NCI-H510A treated with DMSO at 0.1 percent for 48 hours (cell line): ENCODE measurements at places on chromosomes 1 and 21.
A peak's percentile ranks its signal among the peaks of the same experiment; 100 is the strongest.

GRCh38 chr1:6745073-6745472 is 40.2 kb upstream of the CAMTA1 start:
- no peak for DNase-seq

GRCh38 chr21:27817902-27818623 is 851.2 kb upstream of the ADAMTS5 start:
- no peak for DNase-seq

GRCh38 chr1:64680599-64680998 is 64.3 kb upstream of the RAVER2 start:
- DNase-seq, result no peak

DNA sequence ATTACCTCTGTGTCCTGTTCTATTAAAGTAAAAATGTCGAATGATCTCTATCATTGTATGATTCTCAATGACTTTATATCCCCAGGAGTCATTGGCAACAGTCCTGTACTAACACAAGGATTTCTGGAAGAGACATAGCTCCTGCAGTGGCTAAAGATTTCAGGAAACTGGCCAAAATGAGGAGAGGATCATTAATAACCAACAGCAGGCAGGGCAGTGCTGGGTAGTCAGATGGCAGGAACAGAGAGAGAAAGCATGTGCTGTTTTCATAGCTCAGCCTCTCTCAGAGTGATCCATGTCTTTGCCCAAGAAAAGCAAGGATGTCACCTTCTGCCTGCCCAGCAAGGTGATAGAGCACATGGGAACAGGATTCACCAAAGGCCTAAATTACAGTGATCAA is 604.7 kb upstream of the PLXNA2 start:
- DNase-seq, result no peak

DNA sequence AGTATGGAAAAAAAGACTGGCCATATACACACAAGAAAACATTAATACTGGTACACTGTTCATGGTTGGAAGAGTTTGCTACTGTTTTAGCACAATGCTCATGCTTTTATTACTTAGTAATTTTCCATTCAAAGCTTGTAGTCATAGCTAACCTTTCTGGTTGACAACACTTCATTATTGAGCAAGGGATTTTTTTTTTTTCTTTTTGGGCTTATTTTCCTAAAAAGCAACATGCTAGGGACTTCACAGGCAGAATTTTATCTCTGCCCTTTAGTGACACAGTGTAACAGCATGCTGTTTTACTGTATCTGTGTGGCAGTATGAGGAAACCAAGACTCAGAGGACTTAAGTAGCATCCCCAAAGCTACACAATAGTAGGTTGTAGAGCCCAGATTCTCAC is 58.5 kb downstream of the FGGY start:
- no peak for DNase-seq

DNA sequence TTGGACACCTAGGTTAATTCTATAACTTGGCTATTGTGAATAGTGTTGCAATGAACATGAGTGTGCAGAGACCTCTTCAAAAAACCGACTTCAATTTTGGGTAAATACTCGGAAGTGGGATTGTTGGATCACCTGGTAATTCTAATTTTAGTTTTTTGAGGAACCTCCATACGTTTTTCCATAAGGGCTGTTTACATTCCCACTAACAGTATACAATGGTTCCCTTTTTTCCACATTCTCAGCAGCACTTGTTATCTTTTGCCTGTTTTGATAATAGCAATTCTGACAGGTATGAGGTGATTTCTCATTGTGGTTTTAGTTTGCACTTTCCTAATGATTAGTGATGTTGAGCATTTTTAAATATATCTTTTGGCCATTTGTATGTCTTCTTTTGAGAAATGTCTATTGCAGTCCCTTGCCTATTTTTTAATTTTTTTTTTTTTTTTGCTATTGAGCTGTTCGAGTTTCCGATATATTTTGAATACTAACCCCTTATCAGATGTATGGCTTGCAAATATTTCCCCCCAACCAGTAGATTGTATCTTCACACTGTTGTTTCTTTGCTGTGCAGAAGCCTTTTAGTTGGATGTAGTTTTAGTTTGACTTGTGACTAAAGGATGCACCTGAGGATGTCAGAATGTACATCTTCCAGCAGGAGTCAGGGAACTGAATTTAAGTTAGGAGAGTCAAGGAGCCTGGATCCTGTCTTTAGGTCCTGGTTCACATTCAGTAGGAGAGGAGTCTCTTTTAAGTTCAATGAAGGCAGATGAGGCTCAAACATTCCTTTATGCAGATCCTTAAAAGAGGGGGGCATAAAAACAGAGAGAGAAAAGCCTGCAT is 120.0 kb downstream of the S1PR1 start:
- DNase-seq, result no peak

GRCh38 chr1:205612556-205612955 is 19.3 kb downstream of the ELK4 start:
- DNase-seq, result no peak

GRCh38 chr1:113401067-113401466 is 10.8 kb downstream of the MAGI3 start:
- no peak for DNase-seq

DNA sequence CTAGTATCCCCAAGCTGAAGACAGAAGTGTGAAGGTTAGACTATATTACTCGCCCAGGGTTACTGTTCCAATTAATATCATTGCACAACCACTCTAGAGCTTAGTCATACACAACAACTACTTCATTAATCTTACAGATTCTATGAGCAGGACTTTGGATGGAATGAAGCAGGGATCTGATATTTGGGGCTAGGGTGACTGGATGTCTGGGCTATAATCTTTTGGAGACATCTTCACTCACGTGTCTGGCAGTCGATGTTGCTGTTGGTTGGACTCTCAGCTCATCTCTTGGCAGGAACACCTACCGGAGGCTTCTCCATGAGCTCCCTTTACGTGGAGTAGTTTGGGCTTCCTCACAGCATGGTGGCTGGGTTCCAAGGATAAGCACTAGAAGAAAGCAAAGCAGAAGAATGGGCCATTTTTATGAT is 519.2 kb upstream of the B3GALT2 start:
- DNase-seq, result no peak

GRCh38 chr1:26170472-26170821 is 739 bp downstream of the ZNF593 start:
- DNase-seq, result no peak

- DNase-seq, result no peak
Observed at GRCh38 chr1:66182551-66183178, 351.3 kb upstream of the SGIP1 start.

GRCh38 chr21:41427556-41427955 is 1.5 kb downstream of the MX1 start:
- no peak for DNase-seq

- no peak for DNase-seq
Observed at GRCh38 chr1:4256351-4256750, 356.3 kb upstream of the C1orf174 start.

GRCh38 chr1:180912211-180912800 is 391 bp upstream of the KIAA1614 start:
- no peak for DNase-seq

- DNase-seq, result no peak
Observed at GRCh38 chr1:8077602-8078001, 51.5 kb upstream of the ERRFI1 start.

DNA sequence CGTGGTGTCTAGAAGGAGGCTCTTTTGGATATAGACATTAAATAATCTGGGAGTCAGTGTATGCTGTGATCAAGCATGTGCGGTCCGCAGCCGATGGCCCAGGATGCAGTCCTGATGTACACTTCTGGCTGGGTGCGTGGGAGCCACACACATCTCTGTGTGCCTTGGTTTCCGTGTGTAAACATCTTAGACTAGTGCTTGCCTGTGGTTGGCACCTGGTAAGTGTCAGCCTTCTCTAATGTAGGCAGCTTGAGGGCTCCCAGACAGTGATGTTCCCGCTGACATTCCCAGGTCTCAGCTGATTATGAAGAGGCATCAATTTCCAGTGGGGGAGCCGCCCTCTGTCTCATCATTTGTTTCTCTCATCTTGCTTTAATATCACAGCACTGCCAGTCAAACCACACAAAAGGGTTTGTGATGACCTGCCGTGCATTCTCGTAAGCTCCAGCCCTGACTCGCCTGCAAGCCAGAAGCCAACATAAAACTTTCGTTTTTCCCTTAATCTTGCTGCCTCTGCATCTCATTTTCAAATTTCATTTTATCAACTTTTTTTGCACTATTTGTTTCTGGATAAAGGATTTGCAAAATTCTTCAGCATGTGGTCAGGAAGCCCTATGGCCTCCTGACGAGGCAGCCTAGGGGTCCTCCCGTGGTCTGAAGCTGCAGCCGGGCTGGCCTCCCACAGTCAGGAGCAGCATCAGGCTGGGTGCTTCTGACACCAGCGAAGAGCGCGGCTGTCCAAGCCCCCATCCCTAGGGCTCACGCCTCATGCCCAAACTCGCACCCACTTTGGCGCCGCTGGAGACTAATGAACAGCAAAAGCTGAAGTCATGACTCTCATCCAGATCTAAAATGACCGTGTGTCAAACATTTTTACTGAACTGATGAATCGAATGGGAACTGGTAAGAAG is 28.1 kb downstream of the PDE9A start:
- DNase-seq, result no peak

GRCh38 chr1:54365847-54366246 is 40.3 kb downstream of the SSBP3 start:
- DNase-seq, result no peak

DNA sequence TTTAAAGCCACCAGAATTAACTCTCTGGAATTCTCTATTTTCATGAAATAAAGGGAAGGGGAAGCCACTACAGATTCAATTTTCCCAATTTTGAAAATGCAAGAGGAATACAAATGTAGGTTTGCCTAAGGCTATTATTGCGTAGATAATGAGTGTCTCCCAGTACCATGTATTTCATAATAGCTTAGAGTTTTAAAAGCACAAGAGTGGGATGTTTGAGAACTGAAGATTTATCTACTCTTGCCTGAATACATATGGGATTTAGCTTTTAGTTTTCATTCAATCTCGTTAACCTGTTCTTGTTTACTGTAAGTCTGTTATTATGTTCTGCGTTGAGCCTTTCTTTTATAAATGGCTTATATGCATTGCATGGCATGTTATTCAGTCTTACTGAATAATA is 795.1 kb downstream of the BRINP3 start:
- DNase-seq, result no peak

DNA sequence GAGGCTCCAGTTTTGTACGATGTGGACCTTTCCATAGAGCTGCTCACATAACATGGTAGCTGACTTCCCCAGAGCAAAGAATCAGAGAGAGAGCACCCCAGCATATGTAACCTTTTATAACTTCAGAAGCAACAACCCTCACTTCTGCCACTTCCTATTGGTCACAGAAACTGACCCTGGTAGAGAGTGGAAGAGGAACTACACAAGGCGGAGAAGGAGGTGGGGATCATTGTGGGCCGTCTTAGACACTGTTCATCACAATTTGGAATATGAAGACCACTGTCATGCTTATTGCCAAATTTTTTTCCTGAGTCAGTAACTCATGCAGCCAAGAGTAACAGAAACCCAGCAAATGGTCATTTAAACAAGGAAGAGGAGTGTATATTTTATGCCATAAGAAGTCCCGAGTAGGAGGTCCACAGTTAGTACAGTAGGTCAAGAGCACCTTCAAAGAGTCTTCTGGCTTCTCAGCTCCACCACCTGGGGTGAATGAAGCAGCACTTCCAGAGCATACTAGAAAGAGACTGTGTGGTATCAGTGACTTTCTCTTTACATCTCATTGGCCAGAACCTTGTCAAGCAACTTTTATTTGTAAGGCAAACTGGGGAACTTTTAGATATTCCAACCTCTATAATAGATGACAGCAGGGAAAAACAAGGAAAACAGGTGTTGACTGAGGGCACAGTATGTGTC is 71.8 kb downstream of the ODF2L start:
- DNase-seq, result no peak

GRCh38 chr1:42340093-42340492 is 5.1 kb upstream of the FOXJ3 start:
- peak; percentile 99 for DNase-seq

- DNase-seq, result peak; percentile 51
Observed at GRCh38 chr1:164320790-164321731, 237.9 kb upstream of the PBX1 start.

GRCh38 chr1:56329970-56330369 is 249.4 kb downstream of the PLPP3 start:
- DNase-seq, result no peak

DNA sequence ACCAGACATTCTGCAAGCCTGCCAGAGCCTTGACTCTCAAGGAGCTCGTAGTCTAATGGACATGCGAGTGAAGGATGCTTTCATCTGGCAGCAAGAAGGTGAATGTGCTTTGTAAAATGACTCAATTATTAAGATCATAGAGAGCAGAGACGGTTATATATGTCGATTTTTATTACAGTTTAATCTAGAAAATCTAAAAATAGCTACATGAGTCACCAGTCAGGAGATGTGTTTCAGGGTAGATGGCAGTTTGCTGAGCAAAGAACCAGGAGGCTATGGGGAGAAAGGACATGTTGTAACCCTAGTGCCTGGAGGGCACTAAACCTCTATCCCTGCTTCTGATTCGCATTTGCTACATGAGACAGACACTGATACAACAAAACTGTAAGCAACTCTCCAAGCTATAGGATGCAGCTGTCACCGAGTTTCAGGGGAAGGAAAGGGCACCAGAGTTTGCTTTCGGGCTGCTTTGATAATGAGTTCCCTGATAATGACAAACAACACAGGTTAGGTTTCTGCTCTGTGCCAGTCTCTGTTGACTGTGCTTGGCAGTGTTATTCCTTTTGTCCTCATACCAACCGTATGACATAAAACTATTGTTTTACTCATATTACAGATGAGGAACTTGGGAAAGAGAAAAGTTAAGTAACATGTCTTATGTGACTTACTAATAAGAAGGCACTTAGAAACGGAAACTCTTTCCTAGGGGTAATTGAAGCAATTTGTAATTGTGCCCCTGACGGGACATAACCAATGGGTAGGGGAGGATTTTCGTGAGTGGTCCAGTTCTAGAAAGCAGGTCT is 43.2 kb downstream of the C1orf198 start:
- DNase-seq, result no peak
